ENCODE measurements at places on chromosomes 16 and 17.

GRCh38 chr16:77599793-77600415 lies 122.4 kb upstream of the NUDT7 start:
- no peak for DNase-seq

DNA sequence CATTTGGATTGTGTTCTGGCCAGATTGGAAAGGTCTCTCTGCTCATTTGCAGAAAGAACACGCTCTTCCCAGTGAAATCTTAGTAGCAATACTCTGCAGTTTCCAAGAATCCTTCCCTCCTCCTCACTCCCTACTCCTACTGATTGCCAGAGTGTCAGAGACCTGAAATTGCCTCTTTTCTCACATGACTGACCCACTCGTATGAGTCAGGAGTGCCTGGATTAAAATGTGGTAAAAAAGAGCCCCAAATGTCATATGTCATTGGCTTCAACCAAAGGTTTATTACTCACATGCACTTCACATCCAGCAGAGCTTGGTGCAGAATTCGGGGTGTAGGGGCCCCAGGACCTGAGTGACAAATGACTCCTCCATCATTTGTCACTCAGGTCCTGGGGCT lies 39.7 kb upstream of the IRX3 start:
- no peak for DNase-seq

GRCh38 chr16:28326881-28327610 lies 34.7 kb downstream of the SBK1 start:
- DNase-seq: peak; percentile 57

- no peak for DNase-seq
Observed at GRCh38 chr17:69853541-69854224, 221.3 kb upstream of the KCNJ16 start.

DNA sequence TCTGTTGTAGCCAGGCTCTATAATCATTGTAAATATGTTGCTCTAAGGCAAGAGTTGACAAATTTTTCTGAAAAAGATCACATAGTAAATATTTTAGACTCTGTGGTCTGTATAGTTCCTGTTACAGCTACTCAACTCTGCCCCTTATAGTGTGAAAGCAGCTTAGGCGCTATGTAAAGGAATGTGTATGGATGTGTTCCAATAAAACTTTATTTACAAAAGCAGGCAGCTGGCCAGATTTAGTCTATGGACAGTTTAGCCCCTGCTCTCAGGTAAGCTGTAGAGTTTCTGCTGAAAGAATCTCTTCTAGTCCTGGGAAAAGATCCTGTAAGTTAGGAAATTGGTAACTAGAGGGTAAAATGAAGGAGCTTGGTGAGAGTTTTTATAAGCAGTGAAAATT lies 133.1 kb downstream of the SALL1 start:
- no peak for DNase-seq

GRCh38 chr16:66004699-66005098 lies 361.8 kb upstream of the CDH5 start:
- DNase-seq: no peak

GRCh38 chr17:64546716-64547115 lies 39.9 kb downstream of the CEP95 start:
- DNase-seq: no peak

GRCh38 chr16:72241930-72242329 lies 70.0 kb upstream of the PMFBP1 start:
- DNase-seq: no peak

DNA sequence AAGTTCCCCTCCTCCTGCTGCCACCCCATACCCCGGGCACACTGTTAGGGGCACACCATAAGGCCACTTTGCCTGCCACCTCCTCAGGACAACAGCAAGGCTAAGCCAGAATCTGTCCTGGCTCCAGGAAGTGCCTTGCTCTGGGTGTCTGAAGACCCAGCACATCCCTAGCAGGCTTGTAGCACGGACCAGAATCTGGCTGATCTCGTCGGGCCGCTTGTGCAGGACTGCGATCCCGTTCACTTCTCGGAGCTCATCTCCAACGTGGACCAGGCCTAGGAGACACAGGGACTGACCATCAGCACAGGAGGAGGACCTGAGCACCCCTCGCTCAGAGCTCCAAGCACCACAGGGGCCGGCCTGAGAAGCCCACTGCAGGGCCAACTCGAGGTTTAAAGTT lies 7.4 kb downstream of the MPP3 start:
- no peak for DNase-seq

- no peak for DNase-seq
Observed at GRCh38 chr17:63476459-63476853, 405 bp upstream of the ACE start.

- no peak for DNase-seq
Observed at GRCh38 chr16:57825298-57826044, 23.2 kb upstream of the KIFC3 start.

DNA sequence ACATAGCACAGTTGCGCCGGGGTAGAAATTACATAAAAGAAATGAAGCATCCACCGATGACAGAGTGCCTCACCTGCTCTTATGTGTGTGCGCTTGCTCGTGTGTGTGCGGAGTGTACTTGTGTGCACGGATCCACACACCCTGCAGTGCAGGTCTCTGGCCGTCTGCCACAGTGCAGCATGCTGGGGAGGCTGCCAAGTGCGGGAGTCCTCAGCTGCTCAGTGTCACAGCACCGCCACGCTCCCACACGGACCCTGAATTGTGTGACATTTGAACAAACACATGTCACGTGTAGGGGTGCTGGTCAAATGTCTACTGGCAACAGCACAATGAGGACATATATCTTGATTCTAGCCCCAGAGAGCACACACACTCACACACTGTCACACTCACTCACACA lies 243.0 kb upstream of the MYOCD start:
- DNase-seq: no peak

- no peak for DNase-seq
Observed at GRCh38 chr17:39529455-39529854, 68.2 kb downstream of the CDK12 start.

DNA sequence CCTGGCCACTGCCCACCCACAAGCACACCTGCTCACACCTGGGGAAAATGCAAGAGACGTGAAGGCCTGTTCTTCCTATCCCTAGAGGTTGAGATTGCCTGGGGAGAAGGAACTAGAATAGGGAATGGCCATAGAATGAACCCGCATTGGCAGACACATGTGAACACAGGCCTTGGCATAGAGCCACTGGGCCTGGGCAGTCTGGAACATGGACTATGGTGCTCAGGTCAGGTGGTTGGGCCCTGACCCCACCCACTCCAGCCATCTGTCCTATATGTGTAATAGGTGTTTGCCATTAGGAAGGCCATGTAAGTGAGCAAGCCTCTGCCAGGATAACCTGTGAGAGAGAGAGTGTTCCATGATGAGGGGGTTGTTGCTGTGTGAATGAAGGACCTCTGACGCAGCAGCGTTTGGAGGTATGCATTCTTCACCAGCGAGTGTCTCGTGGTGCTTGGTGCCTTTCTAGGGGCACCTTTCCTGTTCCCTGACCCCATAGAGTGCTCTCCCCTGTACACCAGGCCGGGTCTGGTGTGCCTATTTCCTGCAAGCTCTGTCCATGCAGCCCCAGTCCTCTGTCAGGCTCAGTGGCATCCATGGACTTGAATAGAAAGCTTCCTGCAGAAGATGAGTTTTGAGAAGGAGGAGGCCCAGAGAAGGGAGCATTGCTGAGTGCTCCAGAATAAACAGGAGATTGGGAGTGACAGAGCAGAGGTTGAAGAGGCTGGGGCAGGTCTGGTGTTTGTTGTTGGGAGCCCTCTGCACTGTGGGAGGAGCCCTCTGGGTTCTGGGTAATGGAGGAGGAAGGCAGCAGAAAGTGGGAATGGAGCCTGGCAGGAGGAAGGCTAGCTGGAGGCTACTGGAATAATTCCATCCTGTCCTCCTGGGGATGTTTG lies 15.6 kb downstream of the CTRL start:
- DNase-seq: no peak

GRCh38 chr16:64919929-64920607 lies 201.8 kb downstream of the CDH11 start:
- no peak for DNase-seq

DNA sequence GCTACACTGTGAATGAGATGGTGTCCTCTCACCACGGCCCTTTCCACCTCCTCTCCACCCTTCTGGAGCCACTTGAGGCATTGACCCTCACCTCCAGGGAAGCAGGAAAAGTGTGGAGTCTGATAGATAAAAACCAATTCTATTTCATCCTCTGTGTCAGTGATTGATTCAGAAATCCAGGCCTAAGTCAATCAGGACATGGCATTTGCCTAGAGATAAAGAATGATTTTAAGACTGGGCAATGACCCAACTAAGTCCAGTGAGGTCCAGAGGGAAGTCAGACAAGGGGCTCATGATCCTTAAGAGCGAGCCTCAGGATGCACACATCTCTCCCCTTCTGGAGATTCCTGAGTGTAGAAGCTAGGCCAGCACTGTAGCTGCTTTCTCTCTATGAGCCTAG lies 41.1 kb upstream of the TNRC6A start:
- no peak for DNase-seq

DNA sequence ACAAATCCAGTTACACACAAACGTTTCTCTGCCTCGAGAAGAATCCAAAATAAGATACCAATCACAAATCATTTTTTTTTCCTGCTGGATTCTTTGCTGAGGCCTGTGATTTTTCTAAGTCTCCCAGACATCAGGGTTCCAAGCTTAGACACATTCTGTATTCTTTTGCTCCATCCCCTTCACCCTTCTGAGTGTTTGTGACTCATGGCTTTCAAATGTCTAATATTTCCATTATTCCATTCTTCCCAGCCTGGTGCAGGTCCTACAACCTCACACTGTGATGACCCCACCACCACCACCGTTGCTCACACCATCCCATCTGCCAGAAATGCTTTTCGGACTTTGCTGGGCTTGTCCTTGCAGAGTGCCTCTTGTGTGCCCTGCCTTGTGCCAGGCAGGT lies 480.1 kb downstream of the SOX9 start:
- no peak for DNase-seq

DNA sequence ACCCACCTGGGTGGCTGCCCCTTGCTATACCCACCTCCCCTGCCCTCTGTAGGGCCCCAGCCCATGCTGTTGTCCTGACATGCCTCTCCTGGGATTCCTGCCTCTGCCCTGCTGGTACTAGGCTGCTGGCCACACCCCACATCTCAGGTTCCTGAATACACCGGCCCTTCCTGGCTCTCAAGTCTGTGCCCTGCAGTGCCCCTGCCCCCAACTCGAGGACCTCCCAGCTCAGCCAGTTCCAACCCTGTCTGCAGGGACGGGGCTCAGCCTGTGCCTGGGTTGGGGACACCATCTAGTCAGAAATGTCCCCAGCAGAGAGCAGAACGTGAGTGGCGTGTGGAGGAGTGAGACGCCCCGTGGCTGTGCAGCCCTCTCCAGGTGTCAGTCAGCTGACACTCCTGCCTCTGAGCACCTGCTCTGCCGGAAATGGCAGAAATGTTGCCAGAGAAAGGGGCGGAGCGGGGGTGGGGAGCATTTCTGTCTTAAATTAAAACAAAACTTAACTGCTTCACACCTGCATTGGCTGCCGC lies 28.7 kb downstream of the ACSF3 start:
- DNase-seq: peak; percentile 31

DNA sequence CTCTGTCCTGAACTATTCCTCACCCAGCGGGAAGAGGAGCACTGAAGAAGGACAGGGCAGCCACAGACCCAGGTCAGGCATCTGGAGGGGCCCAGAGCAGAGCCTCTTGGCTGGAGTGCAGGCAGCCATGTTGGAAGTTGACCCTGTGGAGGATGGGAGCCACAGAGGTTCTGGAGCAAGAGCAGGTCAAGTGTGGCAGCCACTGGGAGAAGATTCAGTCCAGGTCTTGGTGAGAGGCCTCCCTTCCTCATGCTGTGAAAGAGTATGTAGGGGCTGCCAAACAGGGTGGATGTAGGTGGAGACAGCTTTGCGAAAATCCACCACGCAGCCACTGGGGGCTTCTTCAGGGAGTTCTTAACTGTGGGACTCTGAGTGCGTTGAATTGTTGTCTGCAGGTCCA lies 590 bp upstream of the CD79B start:
- no peak for DNase-seq

GRCh38 chr16:53374800-53375199 lies 59.5 kb upstream of the RBL2 start:
- no peak for DNase-seq

GRCh38 chr16:27859020-27859419 lies 204.5 kb downstream of the GSG1L start:
- no peak for DNase-seq

DNA sequence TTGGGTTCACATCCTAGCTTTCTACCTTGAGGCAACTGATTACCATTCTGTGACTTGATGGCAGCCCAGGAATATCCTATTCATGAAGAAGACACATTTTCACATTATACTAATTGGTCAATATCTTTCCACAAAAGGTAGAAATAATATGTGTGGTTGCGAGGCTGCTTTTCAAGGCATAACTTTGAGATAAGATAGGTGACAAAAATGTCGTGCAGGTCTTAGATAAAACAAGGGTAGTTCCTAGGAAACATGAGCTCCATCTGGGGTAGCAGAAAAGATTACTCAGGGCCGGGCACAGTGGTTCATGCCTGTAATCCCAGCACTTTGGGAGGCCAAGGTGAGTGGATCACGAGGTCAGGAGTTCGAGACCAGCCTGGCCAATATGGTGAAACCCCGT lies 22.3 kb upstream of the TEKT3 start:
- DNase-seq: no peak

DNA sequence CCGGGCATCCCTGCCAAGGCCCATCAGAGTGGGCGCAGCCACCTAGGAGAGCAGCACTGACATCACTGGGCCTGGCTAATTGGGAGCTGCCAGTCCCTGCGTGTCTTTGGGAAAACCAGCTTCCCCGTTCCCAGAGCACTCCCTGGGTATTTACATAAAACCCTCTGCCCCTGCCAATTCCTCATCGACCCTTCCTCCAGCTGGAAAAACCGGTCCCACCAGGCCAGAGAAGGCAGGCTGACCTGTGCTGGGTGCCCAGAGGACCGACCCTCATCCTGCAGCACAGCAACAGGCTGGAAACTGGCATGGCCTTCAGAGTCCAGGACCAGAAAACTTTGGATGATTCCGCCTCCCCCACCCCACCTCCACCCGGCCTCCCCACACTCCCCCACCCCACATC lies 8.2 kb upstream of the FOXN1 start:
- no peak for DNase-seq

DNA sequence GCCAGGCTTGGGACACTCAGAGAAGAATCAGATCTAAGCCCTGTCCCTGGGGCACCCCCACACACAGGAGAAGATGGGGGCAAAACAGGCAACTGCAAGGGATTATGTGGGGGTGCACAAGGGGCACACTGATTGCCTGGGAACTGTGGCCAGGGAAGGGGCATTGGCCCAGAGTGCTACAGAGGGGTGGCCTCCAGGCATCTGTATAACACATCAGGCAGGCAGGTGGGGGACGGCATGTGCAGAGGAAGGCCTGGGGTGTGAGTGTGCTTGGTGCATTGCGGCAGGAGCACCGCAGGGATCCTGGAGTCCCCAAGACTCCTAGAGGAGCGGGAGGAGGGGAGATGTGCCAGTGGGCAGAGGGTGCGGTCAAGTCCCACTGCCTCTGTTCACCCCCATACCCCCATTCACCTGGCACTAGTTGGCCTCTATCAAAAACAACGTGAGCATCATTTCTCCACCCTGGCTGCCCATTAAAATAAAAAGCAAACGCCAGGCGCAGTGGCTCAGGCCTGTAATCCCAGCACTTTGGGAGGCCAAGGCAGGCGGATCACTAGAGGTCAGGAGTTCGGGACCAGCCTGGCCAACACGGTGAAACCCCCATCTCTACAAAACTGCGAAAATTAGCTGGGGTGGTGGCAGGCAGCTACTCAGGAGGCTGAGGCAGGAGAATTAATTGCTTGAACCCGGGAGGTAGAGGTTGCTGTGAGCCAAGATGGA lies 41.5 kb downstream of the C16orf82 start:
- no peak for DNase-seq
